ENCODE measurements at places on chromosomes 16 and 17. TPM values are rescaled to one million over a fixed set of nuclear protein-coding genes. Genes with fewer than 3 reads are reported as not detected.

Gene MYH8
- not detected for total RNA-seq

Gene ZG16
- not detected for total RNA-seq

Gene PIRT
- not detected for total RNA-seq

Gene NPIPA3
- 0.91 TPM for total RNA-seq

Gene ADAP2
- 2.5 TPM for total RNA-seq

Gene KRTAP4-9
- not detected for total RNA-seq

Gene BEAN1
- total RNA-seq, result 3.3 TPM
